Aorta (tissue), 5 donors: ENCODE measurements at places on chromosomes 7 and 10.

GRCh38 chr7:63030061-63030460 lies 968.6 kb upstream of the ZNF722 start:
- DNase-seq, result no peak

DNA sequence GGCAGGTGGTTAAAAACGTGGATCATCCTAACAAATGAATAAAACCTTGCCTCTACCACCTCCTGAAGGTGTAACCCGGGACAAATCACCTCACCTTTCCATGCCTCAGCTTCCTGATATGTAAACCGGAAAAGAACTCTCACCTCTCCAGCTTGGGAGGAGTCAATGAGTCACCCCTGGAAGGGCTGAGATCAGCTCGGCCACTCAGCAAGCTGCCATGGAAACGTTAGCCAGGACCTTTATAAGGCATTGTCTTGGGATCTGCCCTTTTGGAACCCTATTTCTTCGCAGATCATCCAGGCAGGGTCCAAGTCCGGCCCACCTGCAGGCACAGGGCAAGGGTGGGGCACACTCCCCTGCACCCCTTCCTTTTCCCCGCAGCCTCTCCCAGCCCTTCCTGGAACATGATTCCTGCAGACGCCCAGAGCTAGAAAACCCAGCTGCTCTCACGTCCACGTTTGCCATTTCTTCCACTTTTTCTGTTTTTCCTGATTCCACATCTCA lies 81.6 kb upstream of the PFKP start:
- no peak for DNase-seq

DNA sequence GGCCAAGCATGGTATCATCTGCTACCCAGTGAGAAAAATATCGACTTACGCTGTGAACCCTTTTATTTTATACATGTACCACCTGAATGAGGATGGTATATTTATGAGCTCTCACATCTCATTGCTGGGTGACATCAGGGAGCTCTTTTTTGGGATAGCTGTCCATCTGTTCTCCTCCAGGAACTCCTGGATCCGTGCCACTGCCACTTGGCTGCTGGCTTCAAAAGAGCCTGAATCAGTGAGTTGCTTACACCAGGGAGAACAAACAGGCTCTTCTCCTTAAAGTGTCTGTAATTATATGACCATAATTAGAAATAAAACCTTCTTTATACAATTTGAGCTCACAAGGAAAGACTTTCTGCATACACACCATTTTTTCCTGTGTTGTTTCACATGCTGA lies 106.2 kb downstream of the KAT6B start:
- DNase-seq, result no peak

DNA sequence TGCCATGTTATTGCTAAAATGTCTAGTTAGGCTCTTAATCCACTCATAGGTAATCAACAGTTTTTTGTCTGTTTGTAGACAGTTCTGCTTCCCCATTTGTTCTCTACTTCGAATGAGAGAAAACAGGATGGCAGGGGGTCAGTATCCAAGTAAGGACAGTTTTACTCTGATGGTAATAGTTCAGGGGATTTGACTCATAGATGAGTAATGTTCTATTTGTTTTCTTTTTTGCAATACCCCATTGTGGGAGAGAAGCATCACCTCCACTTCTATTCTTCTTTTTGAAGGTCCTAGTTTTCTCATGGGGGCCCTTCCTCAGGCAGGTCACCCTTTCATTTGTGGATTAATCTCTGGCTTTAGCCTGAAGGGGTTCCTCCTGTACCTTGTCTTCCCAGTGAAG lies 13.9 kb downstream of the PCLO start:
- DNase-seq, result no peak

DNA sequence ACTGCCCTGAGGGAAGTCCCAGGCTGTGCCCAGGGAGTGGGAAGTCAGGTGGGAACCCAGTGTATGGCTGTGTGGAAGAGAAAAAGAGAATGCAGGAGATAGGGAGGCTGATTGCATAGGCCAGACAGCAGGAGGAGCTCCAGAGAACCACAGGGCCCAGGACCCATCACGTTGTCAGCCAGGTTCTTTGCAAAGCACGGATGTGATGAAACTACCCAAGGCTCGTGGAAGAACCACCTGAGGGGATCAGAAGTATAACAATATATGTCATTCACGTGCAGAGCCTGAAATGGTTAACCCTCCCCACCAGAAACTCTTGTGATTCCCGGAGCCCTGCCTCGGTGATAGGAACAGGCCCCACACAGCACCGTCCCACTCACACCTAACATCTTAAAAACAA lies 83.6 kb downstream of the LARP4B start:
- DNase-seq, result no peak

GRCh38 chr10:90437452-90437851 lies 420.4 kb downstream of the HTR7 start:
- DNase-seq, result no peak

- no peak for DNase-seq
Observed at GRCh38 chr10:130418731-130419130, 282.5 kb downstream of the GLRX3 start.
